Ascending aorta (tissue), 2 donors: ENCODE measurements at places on chromosomes 12 and 14.

DNA sequence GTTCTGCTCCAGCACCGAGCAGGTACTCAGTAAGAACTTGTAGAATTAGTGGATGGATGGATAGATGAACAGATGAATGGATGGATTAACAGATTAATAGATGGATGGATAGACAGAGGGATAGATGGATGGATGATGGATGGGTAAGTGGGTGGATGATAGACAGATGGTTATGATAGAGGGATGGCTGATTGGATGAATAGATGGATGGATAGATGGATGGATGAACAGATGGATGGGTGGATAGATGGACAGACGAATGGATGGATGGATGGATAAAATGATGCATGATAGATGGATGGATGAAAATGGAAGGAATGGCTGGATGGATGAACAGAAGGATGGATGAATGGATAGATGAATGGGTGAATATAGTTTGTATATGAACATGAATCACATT is 8.0 kb upstream of the MAP1LC3B2 start:
- no peak for DNase-seq

GRCh38 chr14:58716706-58717105 is 78.9 kb downstream of the DACT1 start:
- no peak for DNase-seq

DNA sequence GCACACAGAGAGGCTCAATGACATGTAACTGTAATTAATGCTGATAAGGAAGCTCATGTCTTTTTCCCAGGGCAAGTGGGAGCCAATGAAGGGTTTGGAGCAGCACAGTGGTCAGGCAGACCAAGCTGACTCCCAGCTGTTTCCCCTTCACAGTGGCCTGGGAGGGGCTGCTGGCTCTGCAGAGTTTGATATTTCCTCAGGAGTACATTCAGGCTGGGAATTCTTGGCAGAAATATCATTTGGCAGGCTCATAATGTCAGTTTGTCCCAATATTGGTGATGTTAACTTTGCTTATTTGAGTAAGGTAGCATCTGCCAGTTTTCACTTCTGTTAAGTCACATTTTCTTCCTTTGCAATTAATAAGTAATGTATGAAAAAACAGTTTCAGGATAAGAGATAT is 247.0 kb downstream of the EMP1 start:
- no peak for DNase-seq

- DNase-seq = no peak
Observed at GRCh38 chr12:121537814-121538698, 42.8 kb downstream of the KDM2B start.

- DNase-seq = no peak
Observed at GRCh38 chr12:30515351-30515750, 180.3 kb downstream of the IPO8 start.

DNA sequence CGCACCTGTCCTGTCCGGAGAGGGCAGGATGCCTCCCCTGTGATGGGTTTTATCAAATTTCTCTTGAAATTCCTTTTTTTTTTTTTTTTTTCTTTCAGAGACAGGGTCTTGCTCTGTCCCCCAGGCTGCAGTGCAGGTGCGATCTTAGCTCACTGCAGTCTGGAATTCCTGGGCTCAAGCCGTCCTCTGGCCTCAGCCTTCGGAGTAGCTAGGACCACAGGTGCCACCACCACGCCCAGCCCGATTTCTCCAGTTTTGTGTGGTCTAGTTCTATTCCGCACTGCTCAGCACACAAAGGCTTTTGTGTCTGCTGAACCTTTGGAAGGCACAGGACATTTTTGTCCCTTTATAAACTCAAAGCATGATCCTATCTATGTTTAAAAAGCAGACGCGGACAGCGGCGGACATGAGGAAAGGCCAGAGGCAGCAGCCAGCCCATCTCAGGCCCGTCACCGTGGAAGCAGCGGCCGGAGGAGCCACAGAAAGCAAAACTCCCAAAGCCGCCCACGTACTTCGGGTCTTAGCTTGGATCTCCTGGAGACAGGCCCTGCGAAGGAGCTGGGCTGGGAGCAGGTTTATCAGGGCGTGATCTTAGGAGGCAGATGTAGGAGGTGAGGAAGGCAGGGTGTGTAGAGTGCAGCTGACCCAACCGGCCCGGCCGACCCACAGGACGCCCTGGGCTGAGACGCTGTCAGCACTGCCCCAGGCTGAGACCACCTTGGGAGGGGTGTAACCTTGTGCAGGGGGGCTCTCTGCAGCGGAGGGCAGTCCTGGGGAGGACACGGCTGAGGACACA is 30.9 kb upstream of the FBRSL1 start:
- no peak for DNase-seq
